ENCODE measurements at places on chromosomes 4 and X.
A peak's percentile ranks its signal among the peaks of the same experiment; 100 is the strongest.

DNA sequence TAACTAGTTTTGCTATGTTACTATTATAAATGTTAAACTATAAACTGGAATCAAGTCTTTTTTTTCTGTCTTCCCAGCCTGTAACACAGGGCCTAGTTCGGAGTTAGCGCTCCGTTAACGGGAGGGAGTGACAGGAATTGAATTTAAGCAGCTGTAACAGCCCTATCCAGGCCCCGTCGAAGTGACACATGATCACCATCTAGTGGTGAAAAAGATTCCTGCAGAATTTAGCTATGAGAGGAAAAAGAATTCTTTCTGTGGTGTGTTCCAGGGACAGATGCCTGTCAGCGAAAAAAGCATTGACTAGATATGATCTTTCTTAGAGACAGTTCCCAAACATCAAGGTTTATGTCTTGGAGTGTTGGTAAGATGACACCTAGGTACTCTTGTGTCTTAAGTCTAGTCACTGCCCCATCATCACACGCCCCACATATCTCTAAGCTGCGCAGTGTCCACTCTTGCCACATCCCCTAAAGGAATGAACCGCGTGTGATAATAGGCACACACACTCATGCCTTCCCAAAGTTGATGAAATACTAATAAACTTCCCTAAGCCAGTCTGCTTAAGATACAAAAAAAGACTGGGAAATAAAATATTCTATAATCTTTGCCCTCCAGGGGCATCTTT, 2.1 kb downstream of the GAB3 start:
- no peak for DNase-seq

DNA sequence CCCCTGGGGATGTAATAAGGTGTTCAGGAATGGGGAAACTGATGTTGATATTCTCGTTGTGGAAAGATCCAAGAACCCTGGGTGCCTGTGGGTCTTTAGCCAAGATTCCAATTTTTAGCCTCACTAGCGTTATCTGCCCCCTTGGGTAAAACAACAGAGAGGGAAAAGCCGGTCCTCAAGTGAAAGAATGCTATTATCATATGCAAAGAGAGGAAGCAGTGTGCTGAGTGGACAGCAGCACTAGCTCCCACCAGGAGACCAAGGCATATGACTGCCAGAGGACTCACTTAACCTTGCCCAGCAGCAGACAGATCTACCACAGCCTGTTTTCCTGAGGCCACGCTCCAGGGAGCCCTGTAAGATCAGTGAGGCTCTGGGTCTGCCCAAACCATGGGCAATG, 257.9 kb upstream of the CPEB2 start:
- DNase-seq, result no peak

DNA sequence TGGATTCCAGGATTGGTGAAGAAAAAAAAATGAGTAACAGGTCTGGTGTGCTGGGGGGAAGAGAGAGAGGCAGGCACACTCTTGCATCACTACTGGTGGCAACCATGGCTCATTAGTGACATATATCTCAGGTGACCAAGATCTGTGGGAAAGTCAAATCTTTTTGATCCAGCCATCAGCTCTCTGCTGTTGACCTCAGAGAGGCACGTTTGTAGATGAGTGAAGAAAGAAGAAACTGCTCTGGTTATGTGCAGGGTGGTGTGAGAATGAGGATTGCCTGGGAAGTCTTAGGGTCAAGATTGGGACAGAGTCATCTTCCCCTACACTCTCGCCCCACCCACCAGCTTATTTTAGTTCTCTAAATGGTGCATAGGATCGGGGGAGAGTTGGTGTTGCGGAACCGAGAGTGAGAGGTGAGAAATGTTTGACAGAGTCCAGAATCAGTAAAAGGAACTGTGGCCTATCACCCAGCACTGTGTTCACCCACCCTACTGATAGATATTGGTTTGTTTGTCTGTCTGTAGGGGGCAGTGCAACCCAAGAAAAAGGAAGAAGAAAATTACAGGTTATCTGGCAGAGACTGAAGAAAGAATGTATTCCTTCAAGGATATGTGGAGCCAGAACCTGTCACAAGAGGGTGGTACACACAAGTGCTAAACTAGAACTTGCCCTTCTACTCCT, 21.9 kb downstream of the ARMCX6 start:
- DNase-seq, result peak; percentile 42

DNA sequence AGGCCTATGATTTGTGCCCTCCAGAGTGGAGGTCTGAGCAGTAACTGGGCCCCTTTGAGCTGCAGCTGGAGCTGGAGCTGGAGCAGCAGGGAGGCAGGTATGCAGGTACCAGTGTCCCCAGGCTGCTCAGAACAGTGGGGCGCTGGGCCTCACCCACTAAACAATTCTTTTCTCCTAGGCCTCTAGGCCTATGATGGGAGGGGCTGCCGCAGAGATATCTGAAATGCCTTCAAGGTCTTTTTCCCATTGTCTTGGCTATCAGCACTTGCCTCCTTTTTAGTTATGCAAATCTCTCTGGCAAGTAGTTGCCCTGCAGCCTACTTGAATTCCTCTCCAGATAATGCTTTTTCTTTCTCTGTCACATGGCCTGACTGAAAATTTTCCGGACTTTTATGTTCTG, 79.7 kb upstream of the OTUD4 start:
- peak; percentile 38 for DNase-seq

GRCh38 chrX:78922754-78923153, 22.4 kb upstream of the P2RY10 start:
- DNase-seq, result no peak

DNA sequence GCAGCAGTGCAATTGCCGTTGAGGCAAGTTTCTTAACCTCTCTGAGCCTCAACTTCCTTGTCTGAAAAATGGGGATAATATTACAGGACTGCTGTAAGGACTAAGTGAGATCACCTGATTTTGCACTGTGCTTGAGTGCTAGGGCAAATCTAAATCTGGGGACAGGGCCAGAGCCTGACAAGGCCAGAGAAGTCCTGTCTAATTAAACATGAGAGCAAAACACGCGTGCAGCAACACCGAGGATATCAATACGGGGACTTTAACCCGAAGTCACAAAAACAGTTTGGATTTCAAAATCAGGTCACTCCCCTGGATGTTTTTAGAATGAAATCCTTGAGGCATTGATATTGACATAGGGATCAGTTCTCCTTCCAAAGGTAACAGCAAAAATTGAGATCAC, 5.7 kb upstream of the GJB1 start:
- DNase-seq, result no peak

- DNase-seq, result no peak
These were observed 66.5 kb downstream of the CHRNA9 start for GRCh38 chr4:40401631-40402030.

GRCh38 chr4:8221476-8221875, 22.4 kb downstream of the SH3TC1 start:
- no peak for DNase-seq

GRCh38 chrX:134294548-134294947, 57.6 kb downstream of the CCDC160 start:
- DNase-seq, result no peak

Data from iPS DF 19.7 (cell line).